ENCODE measurements at places on chromosomes 13 and 19. TPM values are rescaled to one million over a fixed set of nuclear protein-coding genes. Genes with fewer than 3 reads are reported as not detected.

- peak; percentile 81 for DNase-seq
These were observed at the start of gene BICRA for GRCh38 chr19:47608969-47609905. Gene BICRA, plus strand, starts transcription at chr19:47609134. Its CDS starts 64,441 bp downstream, at chr19:47673575.

DNA sequence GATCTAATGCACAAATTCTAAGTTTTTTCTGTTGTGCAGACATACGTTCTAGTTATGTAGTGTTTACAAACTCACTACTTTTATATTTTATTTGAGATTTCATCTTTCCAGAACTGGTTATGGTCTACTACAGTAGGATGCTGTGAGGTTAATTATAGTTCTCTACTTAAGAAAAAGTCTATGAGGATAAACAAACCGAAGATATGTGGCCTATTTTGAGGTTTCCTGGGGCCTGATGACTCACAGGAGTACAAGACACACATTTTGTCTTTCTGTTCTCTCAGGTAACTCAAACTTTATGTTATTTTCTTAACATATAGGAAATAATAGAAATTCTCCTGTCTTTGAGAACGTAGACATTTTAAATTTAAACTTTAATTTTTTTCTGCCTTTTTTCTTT, 45.1 kb downstream of the PCDH20 start:
- no peak for DNase-seq

Gene TTC9B
- total RNA-seq, result not detected

Gene ZNF470
- total RNA-seq, result 2.7 TPM

Gene NLRP5
- total RNA-seq, result not detected
